Fibroblast of the aortic adventitia (primary cell): ENCODE measurements at places on chromosomes 4 and X. TPM values are rescaled to one million over a fixed set of nuclear protein-coding genes. Genes with fewer than 3 reads are reported as not detected.

The SSX3 gene
- total RNA-seq: not detected in 2 replicates

The CENPVL1 gene
- total RNA-seq: 0.41 TPM in 1 of 2 replicates, not detected in the other

The TAF9B gene
- 20.8 and 61.5 TPM in 2 replicates for total RNA-seq

The NDST3 gene
- not detected in 2 replicates for total RNA-seq

The SERTM2 gene
- total RNA-seq: not detected in 2 replicates

The BEX1 gene
- total RNA-seq: 0.36 TPM in 1 of 2 replicates, not detected in the other
